ENCODE measurements at places on chromosomes 3 and 15.

DNA sequence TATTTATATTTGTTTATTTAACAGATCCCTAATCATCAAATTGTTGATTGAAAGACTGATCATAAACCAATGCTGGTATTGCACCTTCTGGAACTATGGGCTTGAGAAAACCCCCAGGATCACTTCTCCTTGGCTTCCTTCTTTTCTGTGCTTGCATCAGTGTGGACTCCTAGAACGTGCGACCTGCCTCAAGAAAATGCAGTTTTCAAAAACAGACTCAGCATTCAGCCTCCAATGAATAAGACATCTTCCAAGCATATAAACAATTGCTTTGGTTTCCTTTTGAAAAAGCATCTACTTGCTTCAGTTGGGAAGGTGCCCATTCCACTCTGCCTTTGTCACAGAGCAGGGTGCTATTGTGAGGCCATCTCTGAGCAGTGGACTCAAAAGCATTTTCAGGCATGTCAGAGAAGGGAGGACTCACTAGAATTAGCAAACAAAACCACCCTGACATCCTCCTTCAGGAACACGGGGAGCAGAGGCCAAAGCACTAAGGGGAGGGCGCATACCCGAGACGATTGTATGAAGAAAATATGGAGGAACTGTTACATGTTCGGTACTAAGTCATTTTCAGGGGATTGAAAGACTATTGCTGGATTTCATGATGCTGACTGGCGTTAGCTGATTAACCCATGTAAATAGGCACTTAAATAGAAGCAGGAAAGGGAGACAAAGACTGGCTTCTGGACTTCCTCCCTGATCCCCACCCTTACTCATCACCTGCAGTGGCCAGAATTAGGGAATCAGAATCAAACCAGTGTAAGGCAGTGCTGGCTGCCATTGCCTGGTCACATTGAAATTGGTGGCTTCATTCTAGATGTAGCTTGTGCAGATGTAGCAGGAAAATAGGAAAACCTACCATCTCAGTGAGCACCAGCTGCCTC, 14.7 kb downstream of the THBS1 start:
- no peak overlapping the region for H3K4me3 ChIP-seq
- H3K36me3 ChIP-seq: peaks cover 6% of the 10 kb centered on the region
- H3K27me3 ChIP-seq: no peaks in the 10 kb centered on the region
- H3K4me1 ChIP-seq: peaks cover 12% of the 10 kb centered on the region

- no peaks in the 10 kb centered on the region for H3K36me3 ChIP-seq
- H3K4me3 ChIP-seq: no peak overlapping the region
- no peaks in the 10 kb centered on the region for H3K4me1 ChIP-seq
- DNase-seq: no peak
- H3K27ac ChIP-seq: no peak overlapping the region
Observed at GRCh38 chr3:58724336-58724735, 57.8 kb upstream of the FAM3D start.

DNA sequence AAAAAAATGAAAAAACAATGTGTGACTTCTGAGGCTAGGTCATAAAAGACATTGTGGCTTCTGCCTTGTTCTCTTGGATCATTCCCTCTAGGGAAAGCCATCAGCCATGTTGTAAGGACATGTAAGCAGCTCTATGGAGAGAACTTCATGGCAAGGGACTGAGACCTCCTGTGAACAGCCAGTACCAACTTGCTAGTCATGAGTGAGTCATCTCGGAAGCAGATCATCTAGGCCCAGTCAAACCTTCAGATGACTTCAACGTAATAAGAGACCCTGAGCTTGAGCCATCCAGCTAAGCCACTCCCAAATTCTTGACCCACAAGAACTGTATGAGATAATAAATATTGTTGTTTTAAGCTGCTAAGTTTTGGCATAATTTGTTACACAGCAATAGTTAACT, 4.9 kb downstream of the MON1A start:
- no peaks in the 10 kb centered on the region for H3K27me3 ChIP-seq
- no peak for DNase-seq
- peaks cover 3% of the 10 kb centered on the region for H3K36me3 ChIP-seq
- peaks cover 20% of the 10 kb centered on the region for H3K4me1 ChIP-seq
- no peak overlapping the region for H3K27ac ChIP-seq

DNA sequence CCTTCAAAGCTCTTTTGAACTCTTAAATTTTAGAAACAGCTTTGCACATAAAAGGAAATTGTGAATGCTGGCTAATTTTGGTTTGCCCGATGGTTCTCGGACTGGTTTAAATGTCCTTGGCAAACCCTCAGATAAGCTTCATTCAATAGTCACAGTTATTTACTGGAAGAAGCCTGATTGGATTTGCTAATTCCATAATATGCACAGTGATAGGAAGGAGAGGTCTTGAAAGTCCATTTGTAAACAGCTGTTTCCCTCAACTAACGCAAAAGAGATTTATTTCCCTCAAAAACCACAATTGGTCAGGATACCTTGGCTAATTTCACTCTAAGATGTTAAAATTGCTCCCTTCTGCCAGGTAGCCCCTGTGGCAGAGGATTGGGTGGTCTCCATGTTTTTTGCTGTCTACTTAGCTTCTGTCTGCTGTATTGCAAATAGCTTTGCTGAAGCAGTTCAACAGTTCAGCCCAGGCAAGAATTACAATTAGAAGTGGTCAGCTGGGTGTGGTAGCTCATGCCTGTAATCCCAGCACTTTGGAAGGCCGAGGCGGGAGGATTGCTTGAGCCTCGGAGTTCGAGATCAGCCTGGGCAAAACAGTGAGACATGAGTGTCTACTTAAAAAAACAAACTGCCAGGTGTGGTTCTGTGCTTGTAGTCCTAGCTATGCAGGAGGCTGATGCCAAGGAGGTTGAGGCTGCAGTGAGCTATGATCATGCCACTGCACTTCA, 30.6 kb upstream of the PROK2 start:
- no peaks in the 10 kb centered on the region for H3K4me1 ChIP-seq
- no peak overlapping the region for H3K27ac ChIP-seq
- H3K4me3 ChIP-seq: no peak overlapping the region
- no peaks in the 10 kb centered on the region for H3K36me3 ChIP-seq

DNA sequence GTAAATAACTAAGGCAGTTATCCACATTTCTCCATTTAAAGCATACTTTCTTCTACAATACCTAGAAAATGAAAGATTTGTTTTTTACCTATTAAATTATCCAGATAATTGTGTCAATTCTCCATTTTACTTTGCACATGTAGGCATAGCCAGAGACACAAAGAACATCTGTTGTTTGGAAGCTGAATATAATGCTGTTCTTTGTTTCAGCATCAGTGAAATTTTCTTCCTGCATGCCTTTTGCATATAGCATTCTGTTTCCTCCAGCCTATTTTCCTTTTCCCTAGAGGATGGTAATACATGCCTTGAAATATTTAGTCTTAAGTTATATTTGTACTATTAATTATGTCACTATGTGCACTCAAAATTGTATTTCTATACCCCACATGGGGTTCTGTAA, 233.7 kb downstream of the CNTN6 start:
- no peaks in the 10 kb centered on the region for H3K27me3 ChIP-seq
- no peaks in the 10 kb centered on the region for H3K36me3 ChIP-seq
- H3K4me1 ChIP-seq: no peaks in the 10 kb centered on the region
- H3K4me3 ChIP-seq: no peak overlapping the region
- no peak for DNase-seq

GRCh38 chr3:141845407-141846049, 30.9 kb upstream of the ATP1B3 start:
- H3K4me3 ChIP-seq: no peak overlapping the region
- H3K27ac ChIP-seq: no peak overlapping the region
- H3K27me3 ChIP-seq: peaks cover 8% of the 10 kb centered on the region
- DNase-seq: no peak
- peaks cover 4% of the 10 kb centered on the region for H3K4me1 ChIP-seq
- peaks cover 4% of the 10 kb centered on the region for H3K36me3 ChIP-seq

- no peak for DNase-seq
- no peaks in the 10 kb centered on the region for H3K36me3 ChIP-seq
- H3K4me1 ChIP-seq: no peaks in the 10 kb centered on the region
- H3K27me3 ChIP-seq: peaks cover 34% of the 10 kb centered on the region
Observed at GRCh38 chr3:11120091-11120805, 34.0 kb upstream of the HRH1 start.
